ENCODE measurements at places on chromosomes 12 and 14. TPM values are rescaled to one million over a fixed set of nuclear protein-coding genes. Genes with fewer than 3 reads are reported as not detected.

The GLT8D2 gene
- 1.9 TPM for total RNA-seq

DNA sequence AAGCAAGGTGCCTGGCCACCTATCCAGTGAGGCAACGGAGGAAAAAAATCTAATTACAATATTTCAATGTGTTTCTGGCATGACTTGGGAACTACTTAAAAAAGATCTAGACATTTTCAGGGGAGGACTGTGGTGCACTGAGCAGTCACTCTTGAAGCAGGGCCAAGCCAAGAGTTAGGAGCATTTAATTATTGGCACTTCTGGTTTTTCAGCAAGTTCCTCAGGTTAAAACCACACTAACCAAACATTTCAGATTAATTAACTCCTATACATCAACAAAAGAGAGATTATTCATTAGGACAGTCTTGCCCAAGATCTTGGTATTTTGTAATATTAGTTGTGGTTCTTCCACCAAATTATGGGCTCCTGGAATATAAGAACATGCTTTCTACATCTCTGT lies 25.6 kb downstream of the PRKAB1 start:
- DNase-seq = no peak

The LRRK2 gene
- 0.03 TPM for total RNA-seq

DNA sequence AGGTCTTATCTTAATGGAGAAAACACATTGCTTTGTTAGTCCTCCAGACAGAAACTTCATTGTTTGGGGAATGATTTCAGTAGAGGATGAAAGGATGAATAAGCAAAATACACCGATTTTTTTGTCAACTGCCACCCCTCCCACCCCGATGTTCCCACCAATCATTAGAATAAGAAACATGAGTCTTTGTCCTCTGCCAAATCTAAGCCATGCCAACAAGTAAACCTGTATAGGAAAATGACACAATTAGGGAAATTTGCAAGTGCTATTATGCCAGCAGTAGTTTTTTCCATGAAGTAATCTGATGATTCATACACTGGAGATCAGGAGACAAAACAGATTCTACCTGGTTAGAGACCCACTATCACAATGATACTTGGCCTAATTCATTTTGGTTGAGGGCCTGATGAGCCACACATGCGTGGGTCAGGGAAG lies 35.9 kb downstream of the FLRT2 start:
- DNase-seq = no peak

- no peak for DNase-seq
Measured at GRCh38 chr12:56641219-56641618, 4.6 kb downstream of the ATP5F1B start.

The TSPAN19 gene
- total RNA-seq = 4.3 TPM

DNA sequence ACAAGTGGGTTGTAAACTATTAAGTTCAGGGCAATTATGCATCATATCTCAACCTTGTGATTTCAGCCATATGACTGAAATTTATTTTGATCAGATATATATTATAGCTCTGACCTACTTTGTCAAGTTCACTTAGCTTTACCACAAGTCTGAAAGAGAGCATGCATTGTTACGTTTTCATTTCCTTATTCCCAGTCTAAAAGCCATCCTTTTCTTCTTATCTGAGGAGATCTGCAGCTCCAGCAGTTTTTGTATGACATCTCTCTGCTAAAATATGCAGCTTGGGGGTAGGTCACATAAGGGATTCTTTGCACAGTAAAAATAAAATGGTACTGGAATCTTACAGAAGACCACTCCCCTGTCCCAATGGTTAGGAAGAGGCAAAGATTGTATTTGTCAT lies 1682.8 kb upstream of the FLRT2 start:
- no peak for DNase-seq

The RFX4 gene
- total RNA-seq = 3.4 TPM

DNA sequence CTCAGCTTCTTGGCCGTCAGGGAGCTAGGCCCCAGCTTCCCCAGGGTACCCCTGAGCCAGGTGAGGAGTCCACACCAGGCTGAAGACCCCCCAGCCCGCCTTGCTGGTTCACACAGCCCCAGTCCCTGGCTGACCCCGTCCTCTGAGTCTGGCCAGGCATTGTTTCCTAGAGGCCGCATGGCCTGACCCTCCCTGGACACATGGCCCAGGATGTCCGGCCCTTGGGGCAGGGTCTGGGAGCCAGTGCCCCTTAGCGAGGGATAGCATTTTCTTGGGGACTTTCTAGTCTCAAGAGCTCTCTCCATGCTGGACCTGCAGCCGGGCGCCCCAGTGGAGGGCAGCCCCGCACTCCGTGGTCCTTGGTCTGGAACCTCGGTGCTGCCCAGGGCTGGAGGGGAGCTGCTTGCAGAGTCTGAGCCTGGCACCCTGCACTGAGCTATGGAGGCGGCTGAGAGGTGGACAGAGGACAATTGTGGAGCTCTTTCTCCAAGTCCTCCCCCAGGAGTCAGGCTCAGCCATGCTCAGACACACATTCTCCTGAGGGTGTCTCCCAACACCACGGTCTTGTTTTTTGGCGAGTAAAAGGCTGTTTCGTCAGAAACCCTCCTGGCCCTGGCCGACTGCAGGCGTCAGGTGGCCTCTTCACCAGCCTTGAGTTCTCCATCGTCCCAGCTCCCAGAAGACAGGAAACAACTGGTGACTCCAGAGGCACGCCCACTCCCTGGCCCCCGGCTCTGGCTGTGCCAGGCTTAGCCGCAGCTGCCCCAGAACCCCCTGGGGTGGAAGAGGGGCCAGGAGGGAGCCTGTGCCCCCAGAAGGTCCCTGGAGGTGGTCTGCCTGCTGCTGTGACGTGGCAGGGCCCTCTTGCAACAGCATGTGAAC lies 17.6 kb upstream of the CRIP2 start:
- DNase-seq = no peak

The MAP1LC3B2 gene
- total RNA-seq = 1.5 TPM

- DNase-seq = no peak
Measured at GRCh38 chr12:118334939-118335567, 37.7 kb downstream of the TAOK3 start.

DNA sequence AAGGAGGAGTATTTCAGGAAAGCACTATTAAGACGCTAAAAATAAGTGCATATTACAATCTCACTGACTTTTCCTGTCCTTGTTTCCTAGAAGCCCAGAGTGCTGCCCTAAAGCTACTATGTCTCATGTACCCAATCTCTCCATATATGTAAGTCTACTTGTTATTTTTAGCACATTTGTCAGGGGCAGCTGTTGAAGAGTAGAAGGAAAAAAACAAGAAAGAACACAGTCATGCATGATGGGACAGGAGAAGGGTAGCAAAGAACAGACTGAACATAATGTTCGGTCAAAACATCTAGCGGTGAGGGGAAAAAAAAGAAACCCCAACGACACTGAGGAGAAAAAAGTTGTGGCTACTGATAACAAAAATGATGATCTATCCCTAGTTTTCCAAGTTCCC lies 14.3 kb downstream of the YBX3 start:
- no peak for DNase-seq

DNA sequence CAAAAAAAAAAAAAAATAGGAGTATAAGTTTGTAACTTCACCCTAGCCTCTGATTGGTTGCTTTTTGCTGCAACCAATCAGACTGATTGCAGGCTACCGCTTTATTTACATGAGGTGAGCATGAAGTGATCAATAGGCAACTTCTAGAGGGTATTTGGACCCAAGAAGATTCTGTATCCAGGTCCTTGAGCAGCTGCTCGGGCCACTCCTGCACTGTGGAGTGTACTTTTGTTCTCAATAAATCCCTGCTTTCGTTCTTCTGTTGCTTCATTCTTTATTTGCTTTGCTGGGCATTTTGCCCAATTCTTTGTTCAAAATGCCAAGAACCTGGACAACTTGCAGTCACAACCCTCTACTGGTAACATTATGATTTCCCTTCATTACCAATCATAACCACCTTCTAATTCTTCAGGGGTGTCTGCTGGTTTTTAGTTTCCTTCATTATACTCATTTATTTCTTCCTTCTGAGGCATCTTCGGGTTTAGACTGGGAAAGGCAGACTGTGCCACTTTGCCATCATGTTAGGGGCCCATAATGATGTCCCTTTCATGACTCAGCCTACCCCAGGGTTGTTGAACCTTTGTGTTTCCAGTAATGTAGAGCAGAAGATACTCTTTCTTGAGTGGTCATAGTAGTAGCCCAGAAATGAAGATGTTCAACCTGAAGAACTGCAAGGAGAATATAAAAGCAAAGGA lies 43.4 kb upstream of the LIMA1 start:
- no peak for DNase-seq

DNA sequence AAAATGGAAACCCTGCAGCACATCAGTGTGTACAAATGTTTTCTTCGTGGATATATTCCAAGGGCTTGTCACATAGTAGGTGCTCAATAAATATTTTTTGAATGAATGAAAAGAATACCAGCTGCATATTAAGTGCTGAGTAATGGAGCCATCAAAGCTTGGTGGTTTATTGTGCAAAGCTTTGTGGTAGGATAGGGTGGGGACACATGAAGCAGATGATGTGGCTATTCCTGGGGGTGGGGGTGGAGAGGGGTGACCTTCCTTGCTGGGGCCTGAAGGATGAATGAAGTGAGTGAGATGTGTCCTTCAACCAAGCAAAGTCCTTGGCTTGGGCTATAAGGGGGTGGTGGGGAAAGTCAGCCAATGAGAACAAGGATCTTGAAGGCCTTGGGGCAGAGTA lies 4.3 kb upstream of the KRT81 start:
- DNase-seq = no peak

- DNase-seq = no peak
Measured at GRCh38 chr14:65993103-65993502, 493.1 kb upstream of the CCDC196 start.

DNA sequence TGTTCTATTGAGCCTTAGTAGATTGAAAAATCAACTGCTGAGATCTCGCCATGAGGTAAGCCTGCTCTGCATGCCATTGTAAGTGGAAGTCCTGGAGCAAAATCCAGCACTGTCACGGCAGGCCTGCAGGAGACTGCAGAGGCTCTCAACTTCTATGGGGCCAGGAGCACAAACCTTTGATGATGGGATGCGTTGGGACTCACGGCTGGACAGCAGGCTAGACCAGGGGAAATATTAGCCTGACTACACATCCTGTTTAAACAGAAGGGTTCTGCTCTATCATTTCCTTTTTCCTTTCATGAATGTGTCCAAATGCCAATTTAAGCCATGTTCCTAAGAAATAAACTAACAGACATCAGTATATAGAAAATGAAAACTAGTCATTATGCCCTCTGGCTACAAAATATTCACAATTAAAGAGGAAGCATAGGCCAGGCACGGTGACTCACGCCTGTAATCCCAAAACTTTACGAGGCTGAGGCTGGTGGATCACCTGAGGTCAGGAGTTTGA lies 33.9 kb upstream of the RASSF8 start:
- DNase-seq = peak; percentile 41

DNA sequence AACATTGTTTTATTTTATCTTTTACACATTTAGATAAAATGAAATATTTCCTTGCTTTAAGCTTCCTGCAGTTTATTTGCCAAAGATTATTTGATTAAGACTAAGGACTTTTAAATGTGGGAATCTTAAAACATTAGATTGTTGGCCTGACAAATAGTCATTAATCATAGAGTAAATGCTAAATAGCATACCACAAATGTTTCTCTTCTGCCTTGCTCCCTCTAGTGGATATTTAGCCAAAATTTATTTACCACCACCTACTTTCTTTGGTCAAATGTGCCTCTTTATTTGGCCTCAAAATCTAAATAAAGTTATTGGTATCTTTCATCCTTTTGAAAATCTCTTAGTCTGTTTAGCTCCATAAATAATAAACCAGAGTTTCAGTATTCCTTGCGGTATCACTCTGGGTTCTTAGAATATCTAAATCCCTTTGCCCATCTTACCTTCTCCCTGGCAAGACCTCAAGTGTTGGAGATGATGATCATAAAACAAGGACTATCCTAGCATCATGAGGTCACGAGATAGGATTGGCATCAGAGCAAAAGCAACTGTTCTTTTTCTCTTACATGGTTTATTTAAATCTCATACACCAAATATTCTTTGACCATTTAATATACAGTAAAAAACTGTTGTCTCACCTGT lies 150.6 kb upstream of the AEBP2 start:
- DNase-seq = peak; percentile 37

DNA sequence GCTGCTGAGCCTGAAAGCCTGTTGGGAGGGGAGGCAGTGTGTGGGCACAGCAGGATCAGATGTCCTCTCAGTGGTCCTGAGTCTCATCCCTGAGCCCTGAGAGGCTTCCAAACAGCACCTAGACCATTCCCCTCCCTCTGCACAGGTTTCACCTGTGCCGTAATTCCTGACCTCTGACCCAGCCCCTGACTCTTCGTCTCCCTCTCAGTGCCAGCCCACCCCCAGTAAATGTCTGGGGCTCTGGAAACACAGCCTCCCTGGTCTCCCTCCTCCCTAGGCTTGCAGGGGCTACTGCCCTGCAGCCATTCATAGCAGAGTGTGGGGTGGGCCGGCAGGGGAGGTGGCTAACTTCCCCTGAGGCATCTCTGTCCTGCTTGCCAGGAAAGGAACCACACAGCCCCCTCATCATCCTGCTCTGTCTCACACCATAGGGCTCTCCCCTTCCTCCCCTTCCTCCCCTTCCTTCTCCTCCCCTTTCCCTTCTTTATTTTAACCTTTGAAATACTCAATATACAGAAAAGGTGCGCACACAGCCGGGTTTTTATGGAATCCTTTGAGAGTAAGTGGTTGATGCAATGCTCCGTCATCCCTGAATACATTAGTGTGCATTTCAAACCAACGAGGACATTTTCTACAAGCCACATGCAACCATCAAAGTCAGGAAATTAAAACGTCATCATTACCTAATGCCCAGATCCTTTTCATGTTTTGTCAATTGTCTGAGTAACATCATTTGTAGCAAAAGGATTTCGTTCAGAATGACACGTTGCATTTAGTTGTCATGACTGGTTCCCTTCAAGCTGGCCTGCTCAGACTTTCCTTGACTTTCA lies 67.0 kb downstream of the PRMT8 start:
- DNase-seq = no peak

GRCh38 chr12:110037315-110037714 lies 11.0 kb downstream of the C12orf76 start:
- no peak for DNase-seq

DNA sequence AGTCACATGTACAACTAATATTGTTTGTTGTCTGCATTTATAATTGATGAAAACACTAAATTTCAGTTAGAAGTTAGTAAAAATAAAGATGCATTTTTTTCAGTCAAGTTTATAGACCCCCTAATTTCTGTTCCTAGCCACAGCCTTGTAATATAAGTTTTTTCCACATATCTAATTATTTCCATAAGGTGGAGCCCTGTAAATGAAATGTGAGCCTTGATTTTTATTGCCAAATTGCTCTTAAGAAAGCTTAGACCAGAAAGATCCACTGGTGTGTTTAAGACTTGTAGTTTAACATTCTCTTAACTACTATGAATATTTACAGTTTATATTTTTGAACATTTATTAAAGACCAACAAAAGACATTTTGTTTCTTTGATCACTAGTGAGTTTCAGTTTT lies 322.1 kb upstream of the RGS6 start:
- DNase-seq = no peak

GRCh38 chr12:29996993-29997392 lies 213.3 kb upstream of the TMTC1 start:
- DNase-seq = no peak

DNA sequence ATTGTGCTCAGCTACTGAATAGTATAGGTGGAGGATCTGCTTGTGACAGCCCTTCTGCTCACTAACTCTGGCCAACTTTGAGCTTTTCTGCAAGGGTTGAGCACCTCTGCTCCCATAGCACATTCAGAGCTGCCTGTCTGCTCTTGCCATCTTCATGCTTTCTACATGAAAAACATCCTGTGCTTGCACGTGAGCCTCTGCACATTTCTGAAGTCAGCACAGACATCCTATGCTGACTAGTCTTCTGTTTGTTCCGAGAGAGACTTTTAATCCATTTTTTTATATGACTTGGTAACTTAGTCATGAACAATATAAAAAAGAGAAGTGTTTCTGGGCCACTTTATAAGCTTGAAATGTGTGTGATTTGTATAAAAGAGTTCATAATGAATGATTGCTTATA lies 969.3 kb downstream of the TMTC2 start:
- DNase-seq = no peak

The C1S gene
- total RNA-seq = 0.56 TPM

The ACSS3 gene
- total RNA-seq = 22.9 TPM

Data from neural progenitor cell (in vitro differentiated cells).